ENCODE measurements at places on chromosomes 5 and 9. TPM values are rescaled to one million over a fixed set of nuclear protein-coding genes. Genes with fewer than 3 reads are reported as not detected.

GRCh38 chr9:35490910-35491465 is 1.1 kb downstream of the RUSC2 start:
- peak; percentile 46 for DNase-seq

DNA sequence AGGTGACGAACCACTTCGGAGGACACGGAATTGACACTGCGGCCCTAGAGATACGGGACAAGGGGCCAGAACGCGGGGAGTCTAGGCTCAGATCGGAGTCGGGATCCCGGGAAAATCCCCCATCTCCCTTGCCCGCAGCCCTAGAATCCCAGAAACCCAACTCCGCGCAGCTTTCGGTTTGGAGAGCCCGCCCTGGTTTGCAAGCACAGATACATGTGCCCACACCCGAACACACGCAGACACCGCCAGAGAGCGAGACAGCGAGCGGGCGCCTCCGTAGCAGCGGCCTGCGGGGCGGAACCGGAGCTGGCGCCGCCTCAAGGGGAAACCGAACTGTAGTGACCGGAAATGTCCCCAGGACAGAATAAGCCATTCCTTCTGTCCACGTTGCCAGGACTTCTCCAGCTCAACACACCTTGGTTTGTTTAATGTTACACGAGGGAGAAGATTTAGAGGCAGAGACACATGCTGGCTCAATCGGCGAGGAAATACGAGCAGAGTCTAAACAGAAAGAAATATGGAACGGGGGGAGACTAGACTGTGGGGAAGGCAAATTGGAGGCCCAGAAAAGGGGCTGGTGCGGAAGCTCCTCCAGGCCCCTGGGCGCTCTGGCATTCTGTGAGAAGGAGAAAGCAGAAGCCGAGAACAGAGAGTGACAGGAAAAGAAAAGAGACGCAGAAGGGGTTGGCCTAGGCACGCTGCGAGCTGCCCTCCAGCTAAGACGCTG is 2.9 kb upstream of the PAX5 start:
- DNase-seq = peak; percentile 89

GRCh38 chr5:172389578-172390112 is 64.7 kb downstream of the SH3PXD2B start:
- no peak for DNase-seq

DNA sequence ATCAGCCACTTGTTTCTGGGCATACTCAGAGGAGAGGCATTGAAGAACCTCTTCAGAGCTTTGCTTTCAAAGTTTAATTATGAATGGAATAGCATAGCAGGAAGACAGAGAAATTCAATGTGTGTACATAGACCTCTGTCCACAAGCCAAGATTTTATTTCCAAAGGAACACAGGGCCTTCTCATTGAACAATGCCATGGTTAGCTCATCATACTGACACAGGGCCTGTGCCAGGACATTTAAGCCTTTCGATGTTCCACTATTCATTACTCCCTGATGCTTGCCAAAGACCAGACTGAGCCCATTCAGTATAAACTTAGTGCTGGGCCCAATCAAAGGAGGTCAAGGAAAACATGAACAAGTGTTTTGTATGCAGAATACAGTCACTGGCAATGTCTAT is 280.8 kb downstream of the FBXL17 start:
- no peak for DNase-seq

- no peak for DNase-seq
These were observed 17.3 kb downstream of the EXD3 start for GRCh38 chr9:137405677-137406081.

DNA sequence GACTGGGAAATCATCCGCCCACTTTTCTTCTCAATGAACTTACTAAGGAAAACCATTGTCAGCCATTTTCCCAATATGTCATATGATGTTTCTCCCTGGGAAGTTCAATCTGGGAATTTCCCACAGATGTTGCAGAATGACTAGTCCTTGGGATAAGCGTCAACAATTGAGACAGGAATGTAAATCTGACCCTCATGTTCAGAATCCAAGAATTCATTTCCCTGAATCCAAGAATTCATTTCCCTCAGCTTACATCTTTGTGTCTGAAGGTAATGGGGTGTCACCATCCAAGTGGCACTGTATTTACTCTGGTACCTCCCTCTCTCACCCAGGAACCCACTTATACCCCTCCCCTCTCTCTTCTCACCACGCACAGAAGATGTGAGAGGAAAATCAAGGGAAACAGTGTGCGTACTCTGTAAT is 7.4 kb downstream of the KLF9 start:
- DNase-seq = no peak

DNA sequence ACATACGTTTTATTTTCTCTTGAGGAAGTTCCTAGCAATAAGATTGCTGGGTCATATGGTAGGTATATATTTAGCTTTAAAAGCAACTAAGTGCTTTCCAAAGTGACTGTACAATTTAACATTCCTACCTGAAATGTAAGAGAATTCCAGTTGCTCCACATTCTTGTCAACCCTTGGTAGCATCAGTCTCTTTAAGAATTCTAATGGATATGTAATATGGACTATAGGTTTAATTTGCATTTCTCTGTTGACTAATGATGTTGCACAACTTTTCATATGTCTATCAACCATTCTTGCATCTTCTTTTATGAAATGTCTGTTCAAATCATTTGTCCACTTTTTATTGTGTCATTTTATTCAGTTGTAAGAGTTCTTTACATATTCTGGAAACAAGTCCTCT is 6.7 kb upstream of the RASEF start:
- DNase-seq = no peak

The CNTNAP3 gene
- 1.4 TPM for total RNA-seq

DNA sequence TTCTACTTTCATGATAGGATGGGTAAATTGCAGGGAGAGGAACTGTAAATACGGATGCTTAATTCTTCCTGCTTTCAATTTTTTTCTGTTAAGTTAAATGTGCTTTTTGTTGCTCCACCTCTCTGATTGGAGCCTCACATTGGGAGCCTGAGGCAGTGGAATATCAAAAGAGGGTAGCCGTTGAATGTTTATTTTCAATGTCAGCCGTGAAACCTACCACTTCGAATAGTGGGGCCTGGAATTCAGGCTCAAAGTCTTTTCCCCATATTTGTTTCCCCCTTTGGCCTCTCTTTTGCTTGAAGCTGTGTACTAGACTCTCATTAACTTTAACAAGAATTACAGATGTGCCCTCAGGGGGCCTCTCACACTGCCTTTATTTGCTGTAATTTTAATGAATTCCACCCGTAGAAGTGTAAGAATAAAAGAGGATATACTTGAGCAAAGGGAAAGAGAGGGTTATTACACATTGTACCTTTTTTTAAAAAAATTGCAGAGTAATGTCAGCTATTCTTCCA is 29.0 kb downstream of the PSAT1 start:
- DNase-seq = no peak

- DNase-seq = no peak
These were observed 62.7 kb downstream of the ST8SIA4 start for GRCh38 chr5:100840370-100840769.

The FCN2 gene
- total RNA-seq = not detected

DNA sequence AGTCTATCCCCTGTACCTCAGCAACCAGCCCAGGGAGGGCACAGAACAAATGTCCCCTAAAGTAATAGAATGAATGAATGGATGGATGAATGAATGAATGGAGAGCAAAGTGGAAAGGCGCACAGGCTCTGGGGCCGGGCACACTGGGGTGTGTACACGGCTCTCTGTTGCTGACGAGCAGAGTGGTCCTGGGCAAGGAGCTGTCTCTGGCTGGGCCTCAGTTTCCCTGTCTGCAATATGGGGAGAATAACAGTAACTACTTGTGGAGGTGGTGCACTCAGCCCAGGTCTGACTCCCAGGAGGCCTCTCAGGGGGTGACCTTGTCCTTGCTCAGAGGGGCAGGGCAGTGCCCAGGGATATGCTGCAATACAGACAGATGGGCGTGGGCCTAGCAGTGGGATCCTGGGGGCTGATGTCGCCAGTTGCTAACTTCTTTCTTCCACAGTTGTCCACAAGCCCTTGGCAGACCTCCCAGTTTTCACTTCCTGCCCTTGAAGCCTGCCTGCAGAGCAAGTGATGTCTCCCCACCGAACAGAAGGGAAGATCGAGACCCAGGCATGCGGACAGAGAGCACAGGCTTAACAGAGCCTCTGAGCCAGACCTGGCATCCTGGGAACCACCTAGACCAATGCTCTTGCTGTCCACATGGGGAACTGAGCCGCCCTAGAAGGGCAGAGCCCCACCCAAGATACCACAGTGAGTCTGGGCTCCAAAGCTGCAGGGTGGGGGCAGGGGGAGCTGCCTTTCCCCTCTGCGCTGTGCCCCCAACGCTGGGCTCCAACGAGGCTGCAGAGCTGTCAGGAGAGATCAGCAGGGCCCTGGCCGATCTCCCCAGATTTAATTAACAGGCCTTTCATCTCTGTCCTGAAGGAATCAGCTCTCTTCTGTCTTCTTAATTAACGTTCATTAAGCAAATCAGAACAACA is 13.6 kb upstream of the LAMC3 start:
- peak; percentile 83 for DNase-seq

GRCh38 chr5:1494780-1495524 is 28.8 kb downstream of the LPCAT1 start:
- no peak for DNase-seq

The SOHLH1 gene
- total RNA-seq = not detected

The ADAMTS13 gene
- 1.4 TPM for total RNA-seq

The LRRC19 gene
- total RNA-seq = under 0.01 TPM

DNA sequence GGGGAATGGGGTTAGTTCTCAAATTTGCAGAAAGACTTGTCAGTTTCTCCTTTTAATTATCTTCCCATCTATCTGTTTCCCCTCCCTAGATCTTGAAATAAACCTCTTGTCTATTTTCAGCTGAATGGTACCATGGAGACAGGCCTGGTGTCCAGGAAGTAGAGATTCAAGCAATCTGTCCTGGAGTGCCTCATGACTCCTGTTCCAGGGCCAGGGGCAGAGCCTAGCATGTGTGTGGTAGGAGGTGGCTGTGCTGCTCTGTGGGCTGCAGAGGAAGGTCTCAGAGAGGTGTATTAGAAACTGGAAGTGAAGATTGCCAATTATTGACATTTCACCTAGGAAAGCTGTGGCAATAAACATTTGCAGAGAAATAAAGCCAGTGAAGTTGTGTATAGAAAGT is 175.8 kb upstream of the ATP10B start:
- no peak for DNase-seq

The BHMT2 gene
- total RNA-seq = 12.1 TPM

GRCh38 chr9:114732823-114733222 is 50.8 kb upstream of the TEX48 start:
- no peak for DNase-seq

The MYO10 gene
- 43.6 TPM for total RNA-seq

- DNase-seq = peak; percentile 1
These were observed 150.6 kb downstream of the MCTP1 start for GRCh38 chr5:95134326-95134725.

GRCh38 chr5:14109041-14109747 is 33.9 kb upstream of the TRIO start:
- DNase-seq = no peak

The PKD2L2 gene
- total RNA-seq = under 0.01 TPM

The PITX1 gene
- total RNA-seq = 8.3 TPM

DNA sequence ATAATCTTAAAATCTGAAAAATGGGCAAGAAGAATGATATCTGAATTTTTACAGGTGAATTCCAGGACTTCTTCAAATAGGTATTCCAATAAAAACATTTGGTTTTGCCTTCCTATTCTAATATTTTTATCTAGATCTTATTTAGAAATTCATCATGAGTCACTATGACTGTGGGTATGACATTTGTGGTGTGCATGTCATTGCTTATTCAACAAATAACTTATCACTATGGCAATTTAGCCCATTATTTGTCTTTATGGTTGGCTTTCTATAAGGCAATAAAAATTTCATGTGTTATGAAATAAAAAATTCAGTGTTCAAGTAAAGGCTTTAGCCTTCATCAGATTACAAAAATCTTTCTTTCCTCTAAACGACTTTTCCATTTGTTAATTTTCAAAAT is 1139.6 kb upstream of the NUDT12 start:
- DNase-seq = no peak

The TXNDC8 gene
- not detected for total RNA-seq

The OR1J4 gene
- not detected for total RNA-seq

The TSSK1B gene
- 0.72 TPM for total RNA-seq

- DNase-seq = peak; percentile 84
These were observed 43.5 kb upstream of the TCF7 start for GRCh38 chr5:134070725-134071613.

DNA sequence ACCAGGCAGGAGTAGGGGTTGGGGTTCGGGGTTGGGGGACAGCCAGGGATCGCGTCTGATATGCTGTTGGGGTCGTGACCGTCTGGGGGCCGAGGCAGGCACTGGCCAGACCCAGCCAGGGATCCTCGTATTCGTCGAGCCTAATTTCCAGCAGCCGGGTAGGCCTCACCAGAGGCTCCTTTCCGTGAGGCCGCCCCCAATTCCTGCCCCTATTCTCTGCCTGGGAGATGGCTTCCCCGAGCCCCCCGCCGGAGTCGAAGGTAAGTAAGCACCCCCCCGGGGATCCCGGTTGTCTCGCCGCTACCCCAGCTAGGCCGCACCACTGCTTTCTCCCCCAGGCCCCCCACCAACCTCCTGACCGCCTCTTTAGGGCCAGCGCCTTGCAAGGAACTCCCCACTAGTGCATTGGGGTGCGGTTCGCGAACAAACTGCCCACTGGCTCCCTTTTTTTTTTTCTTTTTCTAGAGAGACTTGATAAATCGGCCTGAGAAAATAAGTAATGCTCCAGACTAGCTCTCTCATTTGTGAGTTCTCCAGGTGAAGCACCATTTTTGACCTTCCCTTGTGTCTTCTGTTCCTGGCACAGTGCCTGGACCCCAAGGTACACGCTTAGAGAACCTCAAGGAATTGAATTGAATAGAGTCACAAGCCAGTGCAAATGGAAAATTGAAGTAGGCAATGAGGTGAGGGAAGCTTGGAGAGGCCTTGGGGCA is 435 bp downstream of the ZNF189 start:
- peak; percentile 63 for DNase-seq

DNA sequence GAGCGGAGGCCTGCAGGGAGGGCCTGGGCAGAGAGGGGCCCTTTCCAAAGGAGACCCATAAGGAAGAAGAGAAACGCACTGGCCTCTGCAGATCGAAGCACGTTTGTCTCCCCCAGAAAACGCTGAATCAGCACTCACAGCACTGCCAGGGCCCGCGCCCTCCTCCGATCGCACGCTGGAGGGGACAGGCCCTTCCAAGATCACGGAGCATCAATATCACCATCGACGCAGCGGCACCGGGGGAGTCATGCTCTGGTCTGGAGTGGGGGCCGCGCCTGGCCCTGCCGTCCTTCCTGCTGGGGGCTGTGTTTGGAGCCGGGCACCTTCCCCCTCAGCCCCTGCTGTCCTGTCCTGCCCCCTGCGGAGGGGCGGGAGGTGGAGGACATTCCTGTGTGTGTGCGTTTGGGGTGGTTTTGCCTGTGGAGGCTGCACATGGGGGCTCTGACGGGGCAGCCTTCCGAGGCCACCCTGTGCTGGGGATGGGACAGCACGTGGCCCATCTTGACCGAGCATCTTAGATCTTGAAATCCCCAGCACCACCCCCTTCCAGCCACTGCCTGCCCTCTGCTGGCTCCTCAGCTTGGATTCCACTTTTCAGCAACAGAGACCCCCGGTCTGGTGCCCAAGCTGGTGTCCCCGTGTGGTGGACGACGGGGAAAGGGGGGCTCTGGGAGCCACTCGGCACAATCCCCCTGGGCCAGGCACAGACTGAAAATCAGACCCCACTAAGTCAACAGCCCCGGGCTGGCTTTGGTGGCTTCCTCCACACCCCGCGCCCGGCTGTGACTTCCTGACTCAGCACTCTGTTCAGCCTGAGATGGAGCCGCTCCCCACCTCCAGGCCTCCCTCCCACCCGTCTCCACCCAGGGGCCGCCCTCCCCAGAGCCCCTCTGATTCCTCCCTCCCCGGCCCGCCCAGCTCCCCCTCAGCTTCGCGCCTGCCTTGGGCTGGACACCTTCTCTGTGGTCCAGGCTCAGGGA is 8.3 kb downstream of the TMEM250 start:
- peak; percentile 93 for DNase-seq

GRCh38 chr9:69115621-69116020 is 58.5 kb upstream of the TJP2 start:
- DNase-seq = peak; percentile 94

GRCh38 chr9:110246214-110246613 is 10.1 kb downstream of the TXN start:
- DNase-seq = no peak
